ENCODE measurements at places on chromosomes 3 and 15.

DNA sequence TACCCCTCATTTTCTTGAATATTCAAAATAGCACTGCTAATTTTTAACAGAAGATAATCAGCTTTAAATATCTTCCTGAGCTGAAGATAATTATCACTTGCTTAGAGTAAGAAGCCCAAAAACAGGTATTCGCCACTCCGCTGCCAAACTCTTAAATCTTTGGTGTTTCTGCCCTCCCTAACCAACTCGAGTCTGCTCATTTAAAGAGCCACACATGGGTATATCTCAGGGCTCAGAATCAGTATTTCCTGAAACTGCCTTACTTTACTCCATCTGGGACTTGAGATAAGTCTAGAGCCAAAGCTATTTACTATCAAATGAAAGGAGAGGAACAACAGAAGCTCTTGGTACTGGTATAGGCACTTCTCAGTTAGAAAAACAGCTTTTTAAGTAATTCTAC lies 10.8 kb downstream of the PDCD10 start:
- H3K4me1 ChIP-seq: peaks cover 3% of the 10 kb centered on the region
- no peaks in the 10 kb centered on the region for H3K27me3 ChIP-seq
- no peak overlapping the region for H3K4me3 ChIP-seq
- H3K27ac ChIP-seq: no peak overlapping the region
- peaks cover 2% of the 10 kb centered on the region for H3K36me3 ChIP-seq
- no peak for DNase-seq

- no peak overlapping the region for H3K4me3 ChIP-seq
- no peaks in the 10 kb centered on the region for H3K27me3 ChIP-seq
- no peak overlapping the region for H3K27ac ChIP-seq
- H3K36me3 ChIP-seq: no peaks in the 10 kb centered on the region
Observed at GRCh38 chr3:176757429-176757828, 439.9 kb downstream of the TBL1XR1 start.

GRCh38 chr3:43183456-43183855 lies 77.6 kb upstream of the POMGNT2 start:
- peaks cover 40% of the 10 kb centered on the region for H3K4me1 ChIP-seq
- H3K36me3 ChIP-seq: no peaks in the 10 kb centered on the region
- H3K4me3 ChIP-seq: no peak overlapping the region
- no peaks in the 10 kb centered on the region for H3K27me3 ChIP-seq
- no peak overlapping the region for H3K27ac ChIP-seq

DNA sequence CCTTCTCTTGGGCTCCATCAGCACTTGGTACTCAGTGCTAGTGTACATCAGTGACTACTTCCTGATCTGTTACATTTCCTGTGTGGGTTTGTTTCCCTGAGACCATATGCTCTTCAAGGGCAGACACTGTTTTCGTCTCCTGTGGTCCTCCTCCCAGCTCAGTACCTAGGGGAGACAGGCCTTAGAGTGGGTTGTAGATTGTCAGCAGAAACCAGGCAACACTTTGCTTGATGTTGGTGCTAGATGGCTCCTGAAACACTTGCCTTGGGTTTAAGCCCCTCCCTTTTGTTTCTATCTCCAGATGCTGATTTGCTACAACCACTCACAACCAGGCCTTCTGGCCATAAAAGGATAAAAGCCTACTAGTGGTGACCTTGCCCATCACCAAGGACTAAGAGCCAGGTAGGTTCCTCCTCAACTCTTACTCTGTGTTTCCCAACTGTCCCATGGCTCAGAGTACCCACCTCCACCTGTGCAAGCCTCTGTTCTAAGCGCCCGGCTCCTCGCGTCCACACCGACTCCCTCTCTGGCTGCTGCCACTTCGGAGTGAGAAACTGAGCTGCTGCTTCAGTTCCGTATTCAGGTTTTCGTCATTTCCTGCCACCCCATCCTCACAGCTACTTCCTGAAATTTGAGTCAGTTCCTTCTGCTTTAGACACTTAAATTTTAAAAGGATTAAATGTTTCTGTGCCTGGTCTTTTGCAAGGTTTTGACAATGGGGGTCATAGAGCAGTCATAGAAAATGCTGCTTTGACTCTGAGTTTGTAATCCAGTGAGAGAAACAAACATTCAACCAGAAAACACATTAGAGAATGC lies at the start of gene HCLS1:
Gene HCLS1, minus strand, starts transcription at position 548 of the 816 bp plus-strand sequence. CDS start 2,556 bp downstream, outside the sequence.
- peak within 1 kb of the TSS; percentile 90 for H3K27ac ChIP-seq
- H3K36me3 ChIP-seq: no peaks in the 10 kb centered on the region
- H3K27me3 ChIP-seq: no peaks in the 10 kb centered on the region
- peaks cover 34% of the 10 kb centered on the region for H3K4me1 ChIP-seq
- peak within 1 kb of the TSS; percentile 90 for H3K4me3 ChIP-seq

- H3K36me3 ChIP-seq: no peaks in the 10 kb centered on the region
- DNase-seq: no peak
- no peak overlapping the region for H3K4me3 ChIP-seq
- H3K27me3 ChIP-seq: no peaks in the 10 kb centered on the region
- H3K4me1 ChIP-seq: no peaks in the 10 kb centered on the region
- no peak overlapping the region for H3K27ac ChIP-seq
Observed at GRCh38 chr15:27214961-27215360, 244.0 kb downstream of the GABRG3 start.

DNA sequence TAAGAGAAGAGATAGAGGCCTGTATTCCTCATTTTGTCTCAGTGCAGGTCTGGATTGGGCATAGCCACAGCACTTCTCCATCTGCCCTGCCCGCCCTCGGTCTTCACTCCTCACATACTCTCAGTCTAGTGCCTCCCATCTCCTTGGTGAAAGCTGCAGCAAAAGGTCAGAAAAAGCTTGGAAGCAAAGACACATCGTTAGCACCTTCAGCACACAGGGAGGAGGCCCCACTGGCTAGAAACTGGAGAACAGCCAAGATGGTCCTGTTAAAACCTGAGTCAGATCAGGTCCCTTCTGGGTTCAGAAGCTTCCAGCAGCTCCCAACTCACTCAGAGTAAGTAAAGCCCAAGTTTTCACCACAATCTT lies 1.6 kb upstream of the KLF15 start:
- no peak for DNase-seq
- H3K27me3 ChIP-seq: peaks cover 9% of the 10 kb centered on the region
- H3K4me3 ChIP-seq: no peak overlapping the region
- H3K4me1 ChIP-seq: peaks cover 4% of the 10 kb centered on the region
- H3K27ac ChIP-seq: no peak overlapping the region
- no peaks in the 10 kb centered on the region for H3K36me3 ChIP-seq

DNA sequence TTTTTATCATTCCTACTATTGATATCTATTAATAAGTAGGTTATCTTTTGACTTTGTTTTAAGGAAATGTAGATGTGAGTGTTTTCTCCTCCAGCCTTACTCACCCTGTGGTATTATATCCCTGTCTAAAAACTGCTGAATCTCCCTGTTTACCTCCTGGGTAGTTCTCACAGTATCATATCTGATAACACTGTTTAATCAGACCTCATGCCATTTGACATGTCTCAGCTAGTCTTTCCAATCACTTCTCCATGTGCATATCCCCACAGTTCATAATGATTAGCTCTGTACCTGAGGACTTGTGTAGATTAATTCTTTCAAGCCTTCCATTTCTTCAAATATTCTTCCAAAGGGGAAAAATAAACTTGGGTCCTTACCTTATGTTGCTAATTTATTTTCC lies 30.7 kb downstream of the DUOX2 start:
- H3K4me1 ChIP-seq: no peaks in the 10 kb centered on the region
- no peak for DNase-seq
- no peak overlapping the region for H3K4me3 ChIP-seq

GRCh38 chr15:74901612-74902063 lies 5.0 kb downstream of the FAM219B start:
- peak; percentile 39 for DNase-seq
- peaks cover 16% of the 10 kb centered on the region for H3K4me1 ChIP-seq
- H3K27ac ChIP-seq: peak overlapping the region; percentile 2
- H3K4me3 ChIP-seq: no peak overlapping the region
- no peaks in the 10 kb centered on the region for H3K27me3 ChIP-seq
- H3K36me3 ChIP-seq: no peaks in the 10 kb centered on the region

DNA sequence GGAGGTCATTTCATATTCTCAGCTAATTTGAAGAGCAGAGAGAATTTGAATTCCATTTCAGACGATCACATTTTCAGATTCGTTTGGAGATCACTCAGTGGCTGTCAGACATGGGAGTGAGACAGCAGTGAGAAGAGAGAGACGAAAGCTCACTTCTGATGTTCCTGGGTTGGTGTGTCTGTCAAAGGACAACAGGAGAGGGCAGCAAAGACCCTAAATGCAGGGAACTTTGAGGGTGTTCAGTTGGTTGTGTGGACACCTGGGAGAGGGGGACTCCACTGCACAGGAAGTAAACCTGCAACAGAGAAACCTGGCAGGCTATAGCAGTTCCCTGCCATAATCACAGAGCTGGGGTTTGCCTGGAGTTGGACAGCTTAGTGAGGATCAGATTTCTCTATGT lies 675.1 kb downstream of the SQOR start:
- H3K4me3 ChIP-seq: no peak overlapping the region
- H3K27me3 ChIP-seq: no peaks in the 10 kb centered on the region
- DNase-seq: no peak
- H3K4me1 ChIP-seq: no peaks in the 10 kb centered on the region
- H3K36me3 ChIP-seq: no peaks in the 10 kb centered on the region
- no peak overlapping the region for H3K27ac ChIP-seq

GRCh38 chr3:156233876-156234275 lies 113.5 kb downstream of the KCNAB1 start:
- DNase-seq: no peak
- no peak overlapping the region for H3K4me3 ChIP-seq
- H3K4me1 ChIP-seq: no peaks in the 10 kb centered on the region
- no peak overlapping the region for H3K27ac ChIP-seq
- H3K27me3 ChIP-seq: no peaks in the 10 kb centered on the region

GRCh38 chr3:52238193-52238760 lies 681 bp downstream of the TWF2 start:
- no peaks in the 10 kb centered on the region for H3K36me3 ChIP-seq
- H3K27ac ChIP-seq: peak overlapping the region; percentile 95
- H3K4me1 ChIP-seq: peaks cover 56% of the 10 kb centered on the region
- H3K27me3 ChIP-seq: no peaks in the 10 kb centered on the region
- DNase-seq: no peak
